Stimulated activated CD4-positive, alpha-beta T cell treated with anti-CD3 and anti-CD28 coated beads, Interleukin-12 subunit alpha, Interleukin-12 subunit beta, amount 100 ng/mL, for 24 hours (primary cell): ENCODE measurements at places on chromosomes 5 and 9.

DNA sequence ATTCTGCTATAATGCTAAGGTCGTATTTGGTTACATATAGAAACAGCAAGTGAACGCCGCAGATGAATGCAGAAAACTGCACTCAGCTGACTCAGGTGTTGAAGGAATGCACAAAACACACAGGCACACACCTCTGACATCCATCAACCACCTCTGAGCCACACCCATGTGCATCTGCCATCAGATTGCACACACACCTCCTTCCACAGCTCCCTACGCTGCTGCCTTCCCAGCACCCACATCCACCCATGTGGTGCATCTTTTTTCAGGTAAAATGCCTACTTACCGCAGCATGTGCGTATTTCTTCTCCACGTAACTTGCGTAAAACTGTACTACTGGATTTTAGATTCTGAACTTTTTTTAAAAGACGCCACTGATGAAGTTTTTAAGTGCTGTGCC, 7.1 kb downstream of the STK10 start:
- no peak for DNase-seq

GRCh38 chr5:98474782-98475181, 298.7 kb upstream of the RGMB start:
- DNase-seq, result no peak

GRCh38 chr5:131952301-131952857, 6.9 kb upstream of the MEIKIN start:
- no peak for DNase-seq

- no peak for DNase-seq
Observed at GRCh38 chr5:104533498-104533897, 970.9 kb upstream of the NUDT12 start.

- peak; percentile 37 for DNase-seq
Observed at GRCh38 chr5:174311531-174312269, 266.2 kb downstream of the NSG2 start.

DNA sequence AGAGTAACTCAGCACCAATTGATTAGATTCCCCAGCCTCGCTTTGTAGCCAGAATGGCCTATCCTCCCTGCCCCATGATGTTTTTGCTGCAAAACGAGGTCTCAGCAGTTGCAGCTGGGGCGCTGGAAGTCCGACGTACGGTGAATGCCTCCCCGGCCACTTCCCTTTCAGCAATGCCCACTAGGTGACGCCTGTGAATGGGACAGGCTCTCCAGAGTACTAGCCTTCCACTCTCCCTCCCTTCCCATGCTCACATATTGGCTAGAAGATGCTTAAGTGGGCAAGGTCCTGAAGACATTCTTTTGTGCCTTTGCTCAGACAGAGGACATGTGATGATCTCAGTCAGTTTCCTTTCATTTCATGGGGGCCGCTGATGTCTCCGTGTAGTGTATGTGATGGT, 50.8 kb downstream of the DMRT2 start:
- DNase-seq, result no peak

DNA sequence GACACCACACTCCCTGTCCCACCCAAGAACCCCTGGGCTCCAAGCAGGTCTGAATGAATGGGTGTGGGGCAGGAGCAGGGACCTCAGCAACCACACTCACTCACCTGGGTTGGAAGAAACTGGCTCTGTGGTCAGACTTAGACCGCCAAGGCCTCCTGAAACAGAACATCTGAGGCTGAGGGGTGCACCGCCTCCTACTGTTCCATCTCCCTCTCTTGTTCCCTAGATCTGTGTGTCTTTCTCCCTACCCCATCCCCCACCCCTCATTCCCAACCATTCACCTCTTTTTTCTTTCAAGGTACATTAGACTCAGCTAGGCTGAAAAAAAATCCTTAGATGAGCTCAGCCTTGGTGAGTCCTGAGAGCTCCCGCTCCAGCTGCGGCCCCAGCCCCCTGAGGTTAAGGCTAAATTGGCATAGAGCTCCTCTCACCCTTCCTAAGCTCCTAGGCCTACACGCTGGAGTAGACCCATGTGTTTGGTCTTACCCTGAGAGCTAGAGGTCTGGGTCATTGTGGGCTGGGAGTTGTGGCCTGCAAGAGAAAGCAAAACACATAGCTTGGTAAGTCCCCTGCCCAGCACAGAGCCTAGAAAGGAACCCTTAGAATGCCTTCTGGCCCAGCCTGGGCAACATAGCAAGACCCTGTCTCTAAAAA, 4.8 kb downstream of the ECSCR start:
- DNase-seq, result no peak

GRCh38 chr5:142506756-142507155, 179.1 kb downstream of the FGF1 start:
- no peak for DNase-seq

DNA sequence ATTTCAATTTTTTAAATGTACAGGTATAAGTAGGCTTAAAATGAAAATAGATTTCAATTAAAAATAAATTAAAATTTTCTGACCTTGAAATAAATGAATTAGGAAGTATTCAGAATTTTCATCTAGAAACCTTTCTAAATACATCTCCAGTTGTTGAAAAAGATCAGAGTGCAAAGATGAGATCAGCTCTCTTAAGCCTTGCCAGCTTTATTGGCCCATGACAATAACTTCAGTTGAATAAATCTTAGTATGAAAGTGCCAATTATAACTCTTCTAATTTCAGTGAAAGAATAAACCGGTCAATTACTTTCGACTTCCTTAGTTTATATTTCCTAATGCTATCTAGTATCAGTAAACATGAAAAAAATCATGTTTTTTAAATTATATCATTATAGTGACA, 117.4 kb downstream of the FBXL17 start:
- no peak for DNase-seq

GRCh38 chr9:37187713-37188439, 67.5 kb downstream of the ZCCHC7 start:
- no peak for DNase-seq

- no peak for DNase-seq
Observed at GRCh38 chr9:33443047-33443446, 4.3 kb downstream of the AQP3 start.

- DNase-seq, result no peak
Observed at GRCh38 chr5:164869325-164869724, 1363.9 kb downstream of the MAT2B start.

- no peak for DNase-seq
Observed at GRCh38 chr5:166356096-166356495, 1935.3 kb upstream of the WWC1 start.

- DNase-seq, result no peak
Observed at GRCh38 chr9:26142631-26143030, 464.4 kb upstream of the TUSC1 start.

GRCh38 chr5:143197260-143197656, 206.2 kb downstream of the NR3C1 start:
- DNase-seq, result no peak

- DNase-seq, result peak; percentile 14
Observed at GRCh38 chr5:88833371-88834130, 49.4 kb downstream of the MEF2C start.

GRCh38 chr5:127958421-127959011, 125.0 kb upstream of the SLC12A2 start:
- no peak for DNase-seq

GRCh38 chr9:109981091-109981490, 201.1 kb downstream of the PALM2AKAP2 start:
- DNase-seq, result no peak

GRCh38 chr5:4868140-4868735, 271.9 kb upstream of the ADAMTS16 start:
- peak; percentile 53 for DNase-seq

- no peak for DNase-seq
Observed at GRCh38 chr9:33106827-33107621, 30.6 kb upstream of the SMU1 start.

- DNase-seq, result no peak
Observed at GRCh38 chr9:25935188-25935587, 256.9 kb upstream of the TUSC1 start.

- DNase-seq, result no peak
Observed at GRCh38 chr5:31648326-31648725, 9.4 kb downstream of the PDZD2 start.

DNA sequence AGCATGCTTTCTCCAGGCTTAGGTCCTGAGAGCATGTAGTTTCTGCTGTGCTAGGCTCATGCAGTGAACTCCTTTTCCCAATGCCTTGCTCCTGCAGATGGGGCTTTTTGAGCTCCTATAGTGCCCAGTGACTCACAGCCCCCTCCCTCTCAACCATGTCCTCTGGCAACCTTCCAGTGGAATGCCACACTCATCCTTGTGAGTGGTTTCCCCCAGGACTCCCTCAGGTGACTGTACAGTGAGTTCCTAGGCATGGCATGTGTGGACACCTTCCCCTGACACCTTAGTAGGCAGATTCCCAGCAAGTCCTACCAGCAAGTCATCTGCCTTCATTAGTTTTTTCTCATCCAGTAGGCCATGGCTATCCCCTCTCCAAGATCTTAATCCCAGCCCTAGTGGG, 72.4 kb upstream of the CXCL14 start:
- DNase-seq, result no peak

DNA sequence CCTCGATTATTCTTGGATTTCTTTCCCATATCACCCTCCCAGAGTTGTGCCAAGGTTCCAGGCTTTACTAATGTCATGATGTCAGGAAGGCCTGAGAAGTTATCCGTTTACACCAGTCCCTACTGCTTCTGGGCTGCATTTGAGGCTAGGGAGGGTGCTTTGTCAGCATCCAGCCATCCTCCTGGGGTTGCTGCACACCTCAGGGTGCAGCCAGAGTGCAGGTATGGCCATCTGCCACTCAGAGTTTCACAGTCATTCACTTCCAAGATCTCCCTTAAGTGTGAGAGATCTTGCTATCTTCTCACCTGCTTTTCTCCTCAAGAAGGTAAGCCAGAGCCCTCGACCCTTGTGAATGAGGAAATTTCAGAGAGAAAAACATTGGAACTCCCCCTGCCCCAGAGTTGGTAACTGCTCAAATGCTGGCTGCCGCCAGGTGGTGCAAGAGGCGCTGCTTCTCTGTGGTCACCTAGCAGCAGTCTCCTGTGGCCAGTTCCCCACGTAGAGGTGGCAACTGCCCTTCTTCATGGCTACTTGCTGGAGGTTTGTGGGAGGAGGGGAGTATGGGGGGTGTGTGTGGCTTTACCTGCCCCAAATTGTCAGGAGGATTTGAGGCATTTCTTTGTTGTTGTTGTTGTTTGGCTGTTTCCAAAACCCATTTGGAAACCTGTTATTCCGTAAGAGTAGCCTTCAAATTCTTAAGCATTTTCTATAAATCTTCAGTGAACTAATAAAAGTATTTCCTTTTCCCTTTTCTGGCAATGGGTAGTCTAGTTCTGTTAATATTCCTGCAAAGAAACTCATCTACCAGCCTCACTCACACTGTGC, 259.6 kb upstream of the DMRT1 start:
- DNase-seq, result no peak

- DNase-seq, result no peak
Observed at GRCh38 chr9:16421532-16421931, 448.9 kb downstream of the BNC2 start.

DNA sequence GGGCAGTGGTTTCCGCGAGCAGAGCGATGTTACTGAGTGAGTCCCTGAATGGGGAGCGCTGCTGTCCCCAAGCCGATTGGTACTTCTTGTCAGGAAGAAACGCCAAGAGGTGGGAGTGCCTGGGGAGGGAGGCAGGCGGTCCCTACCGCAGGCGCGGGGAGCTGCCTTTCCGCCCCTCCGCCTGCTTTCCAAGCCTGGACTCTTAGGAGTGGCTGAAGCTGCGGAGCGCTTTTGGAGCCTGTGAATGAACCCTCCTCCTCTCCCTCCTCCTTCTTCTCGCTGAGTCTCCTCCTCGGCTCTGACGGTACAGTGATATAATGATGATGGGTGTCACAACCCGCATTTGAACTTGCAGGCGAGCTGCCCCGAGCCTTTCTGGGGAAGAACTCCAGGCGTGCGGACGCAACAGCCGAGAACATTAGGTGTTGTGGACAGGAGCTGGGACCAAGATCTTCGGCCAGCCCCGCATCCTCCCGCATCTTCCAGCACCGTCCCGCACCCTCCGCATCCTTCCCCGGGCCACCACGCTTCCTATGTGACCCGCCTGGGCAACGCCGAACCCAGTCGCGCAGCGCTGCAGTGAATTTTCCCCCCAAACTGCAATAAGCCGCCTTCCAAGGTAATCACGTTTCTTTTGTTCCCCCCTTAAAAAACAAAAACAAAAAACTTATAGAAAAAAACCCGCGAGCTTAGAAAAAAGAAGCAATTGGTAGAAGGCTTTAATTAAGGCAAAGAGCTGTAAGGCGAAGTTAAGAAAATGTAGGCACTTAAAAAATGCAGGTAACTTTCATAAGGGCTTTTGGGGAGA, at the start of gene VCAN:
VCAN (plus strand) TSS at position 340 of the 808 bp plus-strand sequence. CDS start 11,775 bp downstream, outside the sequence.
- DNase-seq, result no peak

DNA sequence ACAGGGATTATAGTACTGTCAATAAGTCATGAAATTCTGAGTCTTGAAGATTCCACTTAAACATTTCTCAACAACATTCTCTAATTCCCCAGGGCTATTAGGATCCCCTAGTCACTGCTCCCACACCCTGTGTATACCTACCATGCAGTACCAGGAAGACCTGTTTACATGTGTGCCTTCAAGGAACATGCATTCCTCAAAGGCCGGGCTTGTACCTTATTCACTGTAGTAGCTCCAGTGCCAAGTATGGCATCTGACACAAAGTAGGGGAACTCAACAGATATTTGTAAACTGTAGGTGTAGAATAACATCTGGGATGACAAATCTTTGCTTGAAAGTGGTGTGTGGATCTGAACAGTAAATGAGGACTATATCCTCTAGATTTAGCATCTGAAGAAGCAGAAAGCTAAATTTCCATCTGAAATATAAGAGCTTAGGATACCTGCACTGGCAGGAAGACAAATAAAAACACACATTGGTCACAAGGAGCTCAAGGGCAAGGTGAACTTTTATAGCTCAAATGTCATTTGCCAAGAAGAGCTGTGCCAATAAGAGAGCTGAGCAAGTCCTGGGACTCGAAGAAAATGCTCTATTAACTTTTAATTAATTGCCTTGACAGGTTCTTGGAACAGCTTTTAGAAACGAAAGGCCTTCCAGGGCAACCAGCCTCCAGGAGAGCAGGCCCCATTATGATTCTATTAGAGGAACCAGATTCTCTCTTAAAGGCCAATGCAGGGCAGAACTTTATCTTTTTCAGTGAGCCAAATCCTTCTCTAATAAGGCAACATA, 52.3 kb upstream of the MYOT start:
- no peak for DNase-seq

DNA sequence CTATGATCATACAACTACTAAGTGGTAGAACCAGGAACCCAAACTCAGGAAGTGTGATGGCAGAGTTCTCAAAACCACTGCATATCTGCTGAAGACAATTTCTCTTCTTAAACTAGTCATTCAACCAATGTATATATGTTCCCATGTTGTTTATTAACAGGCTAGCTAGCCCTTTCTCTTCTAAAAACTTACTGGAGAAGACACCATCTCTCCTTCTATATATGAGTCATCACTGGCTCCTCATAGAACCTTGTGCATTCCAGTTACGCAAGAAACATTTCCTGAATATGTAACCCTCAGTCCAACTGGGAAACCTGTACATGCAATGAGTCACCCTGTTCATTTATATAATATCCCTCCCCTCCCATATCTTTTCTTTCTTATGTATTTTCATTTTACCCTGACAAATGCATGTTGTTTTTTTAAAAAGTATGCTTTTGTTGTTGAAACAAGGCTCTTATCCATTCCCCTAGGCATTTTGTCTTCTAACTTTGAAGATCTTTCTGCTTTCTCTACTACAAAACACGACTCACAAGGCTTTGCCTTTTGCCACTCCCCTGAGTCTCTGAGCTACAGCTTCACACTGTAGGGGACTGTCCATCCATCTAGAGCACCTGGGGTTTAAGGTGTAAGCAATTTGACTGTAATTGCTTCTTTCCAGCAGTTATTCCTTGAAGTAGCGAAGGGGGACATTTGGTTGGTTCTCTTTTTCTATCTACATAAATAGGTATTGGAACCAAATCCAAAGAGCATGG, 119.5 kb downstream of the ANXA1 start:
- no peak for DNase-seq

GRCh38 chr9:137232101-137232500, 1.4 kb downstream of the SLC34A3 start:
- no peak for DNase-seq

GRCh38 chr5:10220248-10220647, 29.4 kb downstream of the ATPSCKMT start:
- no peak for DNase-seq
